Subcutaneous adipose tissue (tissue), 4 donors: ENCODE measurements at places on chromosomes 16 and 17. TPM values are rescaled to one million over a fixed set of nuclear protein-coding genes. Genes with fewer than 3 reads are reported as not detected.

The CTRB1 gene
- not detected for total RNA-seq

The CACNG5 gene
- not detected for total RNA-seq

The SCGB1C2 gene
- total RNA-seq: not detected

The CDRT4 gene
- 8.7 TPM for total RNA-seq

The PRCD gene
- total RNA-seq: 15.6 TPM

The FNDC8 gene
- total RNA-seq: not detected

The OTOA gene
- 2.9 TPM for total RNA-seq

The SSTR5 gene
- not detected for total RNA-seq

The FA2H gene
- total RNA-seq: not detected

The CIAO2B gene
- 67.0 TPM for total RNA-seq

The SLC52A1 gene
- not detected for total RNA-seq

The UNKL gene
- 49.2 TPM for total RNA-seq

The GALNS gene
- 17.6 TPM for total RNA-seq

The OSGIN1 gene
- 2.7 TPM for total RNA-seq

The TENT4B gene
- total RNA-seq: 12.4 TPM

The SLC47A2 gene
- not detected for total RNA-seq

The SMARCD2 gene
- 101 TPM for total RNA-seq

The CCL15 gene
- total RNA-seq: not detected

The PRAC1 gene
- not detected for total RNA-seq

The ZFP90 gene
- total RNA-seq: 60.3 TPM

The PPP1R1B gene
- total RNA-seq: 100 TPM

The NETO2 gene
- 0.44 TPM for total RNA-seq

The HOXB1 gene
- total RNA-seq: not detected

The IGF2BP1 gene
- not detected for total RNA-seq

The RNF157 gene
- 33.8 TPM for total RNA-seq

The NPTX1 gene
- not detected for total RNA-seq

The SOX15 gene
- not detected for total RNA-seq

The CSH2 gene
- not detected for total RNA-seq

The ZNF19 gene
- 22.4 TPM for total RNA-seq

The PYY gene
- total RNA-seq: not detected

The SMIM5 gene
- not detected for total RNA-seq

The CLN3 gene
- total RNA-seq: 34.5 TPM

The HOXB6 gene
- total RNA-seq: 4.8 TPM

The PTGES3L gene
- not detected for total RNA-seq

The RAB26 gene
- total RNA-seq: not detected

The EFNB3 gene
- 0.22 TPM for total RNA-seq

The ZSCAN32 gene
- total RNA-seq: 10.1 TPM

The USP43 gene
- 0.22 TPM for total RNA-seq

The TEX14 gene
- total RNA-seq: not detected

The STAT5A gene
- total RNA-seq: 158 TPM

The MYCBPAP gene
- total RNA-seq: 1.3 TPM

The HSD11B2 gene
- total RNA-seq: 0.22 TPM

The PLA2G10 gene
- total RNA-seq: not detected

The GRAPL gene
- total RNA-seq: 1.2 TPM

The STH gene
- total RNA-seq: not detected

The KRT31 gene
- not detected for total RNA-seq

The NPIPB6 gene
- total RNA-seq: 13.0 TPM

The ARL17B gene
- 11.7 TPM for total RNA-seq
